ENCODE measurements at places on chromosomes 16 and 17.

GRCh38 chr17:78558181-78558850 is 18.9 kb downstream of the DNAH17 start:
- no peak for DNase-seq

DNA sequence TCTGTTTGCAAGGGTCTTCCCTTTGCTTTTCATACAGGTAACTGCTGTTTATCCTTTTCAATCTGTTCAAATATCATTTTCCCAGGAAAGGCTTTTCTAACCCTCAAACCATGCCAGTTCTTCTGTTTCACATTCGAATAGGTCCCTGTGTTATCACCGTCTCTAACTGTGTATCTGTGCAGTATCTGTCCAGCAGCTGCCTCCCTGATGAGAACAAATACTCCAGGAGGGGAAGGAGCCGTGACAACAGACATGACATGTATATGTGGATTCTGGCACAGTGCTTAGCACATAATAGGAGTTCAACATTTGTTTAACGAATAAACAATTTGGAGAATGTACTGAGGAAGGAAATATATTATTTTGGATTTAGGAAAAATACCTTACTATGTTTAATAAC is 95.7 kb downstream of the STX8 start:
- no peak for DNase-seq

GRCh38 chr16:73396556-73396955 is 348.6 kb upstream of the ZFHX3 start:
- DNase-seq = no peak

DNA sequence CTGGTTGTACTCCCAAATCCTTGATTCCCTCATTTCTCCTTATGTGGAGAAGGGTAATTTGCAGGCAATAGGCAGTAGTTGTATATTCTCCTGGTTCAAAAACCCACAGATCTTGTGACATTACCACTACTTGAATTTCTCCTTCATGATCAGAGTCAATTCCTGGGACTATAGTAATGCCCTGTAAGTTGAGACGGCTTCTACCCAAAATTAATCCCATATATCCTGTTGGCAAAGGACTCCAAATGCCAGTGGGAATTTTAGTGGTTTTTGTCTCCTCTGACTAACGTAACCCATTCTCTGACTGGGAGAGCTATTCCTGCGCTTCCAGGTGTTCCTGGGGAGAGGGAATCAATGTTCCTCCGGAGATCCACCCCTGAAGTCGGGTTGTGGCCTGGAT is 11.6 kb upstream of the ZNF689 start:
- DNase-seq = no peak

DNA sequence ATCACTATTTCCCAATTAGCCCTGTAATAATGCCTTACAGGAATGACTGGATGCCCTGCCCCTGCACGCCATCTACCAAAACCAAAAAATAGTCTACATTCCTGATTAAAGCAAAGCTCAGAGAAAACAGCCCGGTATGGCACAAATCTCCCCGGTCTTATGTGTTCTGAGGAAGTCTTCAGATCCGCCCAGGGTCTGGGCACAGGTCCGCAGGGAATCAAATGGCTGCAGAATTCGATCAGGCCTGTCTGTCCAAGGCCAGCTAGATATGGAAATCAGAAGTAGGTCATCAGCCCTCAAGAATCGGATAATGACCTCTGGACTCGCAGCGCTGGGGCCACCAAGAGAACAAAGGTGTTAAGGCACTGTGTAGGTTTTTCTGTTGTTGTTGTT is 171.0 kb downstream of the ZFHX3 start:
- DNase-seq = no peak

GRCh38 chr17:9897372-9897968 is 7.6 kb downstream of the RCVRN start:
- DNase-seq = no peak

DNA sequence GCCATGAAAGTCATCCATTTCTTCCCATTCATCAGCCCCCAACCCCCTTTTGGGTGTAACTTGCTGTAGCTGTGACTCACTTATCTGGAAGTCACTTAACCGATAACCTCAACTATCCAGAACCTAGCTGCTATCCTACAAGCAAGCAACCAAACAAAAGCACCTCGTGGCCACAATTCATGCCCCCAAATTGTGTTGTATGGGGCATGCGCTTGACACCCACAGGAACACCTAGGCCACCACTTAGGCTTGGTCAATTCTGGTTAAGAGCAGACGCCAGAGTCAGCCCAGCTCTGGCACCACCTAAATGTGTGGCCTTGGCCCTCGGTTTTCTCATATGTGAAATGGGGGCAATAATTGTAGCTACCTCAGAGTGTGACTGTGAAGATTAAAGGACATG is 3.7 kb downstream of the PIK3R5 start:
- no peak for DNase-seq

DNA sequence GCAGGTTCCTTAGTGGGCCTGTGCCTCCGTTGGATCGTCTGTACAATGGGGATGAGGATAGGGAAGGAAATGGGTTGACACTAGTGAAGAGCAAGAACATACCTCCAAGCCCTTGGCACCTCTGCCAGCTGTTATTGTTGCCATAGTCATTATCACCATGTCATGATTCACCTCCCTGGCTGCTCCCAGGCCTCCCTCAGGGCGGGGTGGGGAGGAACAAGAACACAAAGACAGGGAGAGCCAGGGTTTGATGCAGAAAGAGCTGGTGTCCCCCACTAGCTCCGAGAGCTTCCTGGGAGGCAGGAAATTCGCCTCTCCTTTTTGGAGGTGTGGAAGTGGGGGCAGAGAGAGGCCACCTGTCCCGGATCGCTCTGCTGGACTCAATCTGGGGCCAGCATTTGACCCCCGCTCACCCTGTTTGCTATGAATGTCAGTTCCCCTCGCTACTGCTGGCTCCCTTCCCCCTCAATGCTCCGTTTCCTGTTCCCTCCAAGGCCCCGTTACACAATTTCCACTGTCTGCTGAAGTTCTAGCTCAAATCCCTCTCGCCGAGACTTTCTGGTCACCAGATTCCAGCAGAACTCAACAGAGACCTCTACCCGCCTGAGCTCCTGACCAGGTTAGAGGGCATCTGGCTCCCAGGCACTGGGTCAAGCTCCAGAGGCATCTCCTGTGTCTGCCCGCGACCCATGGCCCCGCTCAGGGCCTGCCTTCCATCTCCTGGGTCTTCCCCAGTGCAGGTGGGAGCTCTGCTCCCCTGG is 9.1 kb downstream of the TIMP2 start:
- no peak for DNase-seq

- DNase-seq = peak; percentile 41
Measured at GRCh38 chr16:85424260-85425073, 188.7 kb upstream of the GSE1 start.

- no peak for DNase-seq
Measured at GRCh38 chr17:76086384-76086783, 7.4 kb downstream of the ZACN start.

DNA sequence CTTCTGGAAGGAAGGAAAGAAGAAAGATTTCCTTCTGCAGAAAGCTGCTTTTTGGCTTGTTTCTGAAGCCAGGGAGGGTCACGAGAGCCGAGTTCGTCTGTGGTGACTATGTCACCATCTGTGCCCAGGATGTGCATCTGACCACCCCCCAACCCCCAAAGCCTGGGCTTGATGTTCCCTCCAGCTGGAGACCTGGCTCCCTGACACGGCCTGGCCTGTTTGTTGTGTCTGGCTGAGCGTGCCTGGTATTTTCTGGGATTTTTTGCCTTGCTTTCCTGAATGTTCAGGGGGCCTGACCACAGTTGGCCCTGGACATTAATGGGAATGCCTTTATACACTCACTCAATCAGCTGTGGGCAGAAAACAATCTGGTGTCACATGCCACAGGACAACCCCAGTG is 38.9 kb downstream of the LGALS9 start:
- DNase-seq = no peak

- DNase-seq = no peak
Measured at GRCh38 chr17:48604770-48605329, at the start of gene HOXB6. Gene HOXB6 (minus strand): TSS chr17:48604986. CDS start chr17:48598150, 6,836 bp downstream.

GRCh38 chr16:53905028-53905427 is 201.1 kb downstream of the FTO start:
- no peak for DNase-seq

- no peak for DNase-seq
Measured at GRCh38 chr16:1291576-1291974, 17.9 kb upstream of the UBE2I start.

GRCh38 chr17:17420561-17421269 is 56.1 kb upstream of the MED9 start:
- DNase-seq = no peak

DNA sequence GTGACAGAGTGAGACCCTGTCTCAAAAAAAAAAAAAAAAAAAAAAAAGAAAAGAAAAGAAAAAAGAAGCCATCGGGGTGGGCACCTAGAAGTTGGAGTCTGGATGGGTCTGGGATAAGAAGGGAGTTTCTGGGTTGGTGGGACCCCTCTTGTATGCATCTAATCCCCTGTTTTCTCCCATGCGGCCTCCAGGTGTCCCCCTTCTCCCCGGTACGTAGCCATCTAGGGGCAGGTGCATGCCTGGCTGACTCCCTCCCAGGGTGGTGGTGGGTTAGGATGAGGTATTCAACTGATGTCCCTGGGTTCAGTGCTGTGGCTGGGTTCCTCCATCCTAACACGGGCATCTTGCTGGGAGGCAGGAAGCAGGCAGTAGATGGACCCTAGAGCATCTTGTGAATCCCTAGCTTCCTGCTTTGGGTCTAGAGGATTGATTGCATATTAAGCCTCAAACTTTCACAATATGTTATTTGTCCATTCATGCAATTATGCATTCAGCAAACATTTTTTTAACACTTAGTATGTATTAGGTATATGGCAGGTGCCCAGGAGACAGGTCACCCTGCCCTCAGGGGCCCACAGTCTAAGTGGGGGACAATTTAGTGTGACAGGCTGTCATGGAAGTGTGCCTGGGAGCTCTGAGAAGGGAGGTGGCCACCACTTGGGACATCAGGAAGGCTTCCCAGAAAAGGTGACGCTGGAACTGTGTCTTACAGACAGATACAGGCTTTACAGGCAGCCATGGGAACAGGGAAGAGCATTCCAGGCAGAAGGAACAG is 13.1 kb downstream of the FMNL1 start:
- peak; percentile 58 for DNase-seq

DNA sequence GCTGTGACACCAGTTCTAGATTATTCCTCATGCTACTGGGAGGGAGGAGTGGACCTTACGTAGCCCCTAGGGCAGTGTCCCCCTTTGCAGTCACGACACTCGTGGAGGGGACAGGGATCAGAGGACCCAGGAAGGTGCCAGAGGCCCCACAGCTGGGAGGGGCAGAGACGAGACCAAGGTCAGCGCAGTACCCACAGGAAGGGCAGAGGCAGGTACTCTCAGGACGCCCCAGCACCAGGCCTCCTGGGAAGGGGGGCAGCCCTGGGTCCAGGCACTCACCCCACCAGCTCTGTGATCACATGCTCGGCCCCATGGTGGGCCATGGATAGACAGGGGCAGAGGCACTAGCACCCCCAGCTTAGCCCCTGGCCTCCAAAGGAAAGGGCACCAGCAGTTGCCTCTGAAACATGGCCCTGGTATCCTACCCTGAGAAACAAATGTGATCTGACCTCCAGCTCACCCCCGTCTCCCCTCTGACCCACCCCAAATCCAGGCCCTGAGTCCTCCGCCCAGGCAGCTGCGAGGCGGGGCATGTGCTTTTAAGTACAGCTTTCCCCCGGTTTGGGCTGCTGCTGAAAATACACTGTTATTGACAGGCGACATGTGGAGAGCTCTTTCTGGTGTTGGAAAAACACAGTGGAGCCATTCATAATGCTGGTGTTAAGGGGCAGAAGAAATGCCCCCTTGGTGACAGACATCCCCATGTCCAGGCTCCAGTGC is 361.9 kb downstream of the C16orf95 start:
- no peak for DNase-seq

DNA sequence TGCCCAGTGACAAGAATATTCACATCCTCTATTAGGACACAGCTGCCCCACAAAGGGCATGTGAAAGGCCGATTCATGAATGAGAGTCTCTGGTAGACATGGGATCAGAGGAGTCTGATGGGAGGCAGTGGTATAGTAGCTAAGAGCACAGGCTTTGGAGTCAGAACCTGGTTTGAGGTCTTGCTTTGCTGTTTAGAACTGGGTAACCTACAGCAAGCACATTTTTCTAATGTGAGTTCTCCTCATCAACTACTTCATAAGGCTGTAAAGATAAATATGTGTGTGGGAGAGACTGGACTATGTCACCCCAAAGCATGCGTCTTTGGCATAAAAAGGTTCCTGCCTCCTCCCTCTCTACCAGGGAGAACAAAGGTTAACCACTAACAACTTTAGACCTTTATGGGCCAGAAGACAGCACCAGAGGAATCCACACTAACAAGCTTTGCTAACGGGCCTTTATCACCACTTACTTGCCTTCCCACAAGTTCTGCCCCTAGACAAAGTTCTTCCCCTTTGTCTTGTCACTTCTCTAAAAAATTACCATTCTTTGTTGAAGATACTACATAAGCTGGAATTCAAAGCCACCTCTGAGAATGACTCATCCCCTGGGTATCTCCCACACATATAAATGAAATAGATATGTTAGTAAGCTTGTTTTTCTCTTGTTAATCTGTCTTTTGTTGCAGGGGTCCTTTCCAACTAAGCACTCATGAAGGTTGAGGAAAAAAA is 21.1 kb downstream of the CDR2 start:
- DNase-seq = no peak

- DNase-seq = peak; percentile 77
Measured at GRCh38 chr17:57833179-57833939, 16.5 kb downstream of the MRPS23 start.

- peak; percentile 77 for DNase-seq
Measured at GRCh38 chr16:31427441-31428278, 500 bp downstream of the COX6A2 start.

GRCh38 chr17:50177983-50178834 is 12.4 kb downstream of the SGCA start:
- no peak for DNase-seq

GRCh38 chr17:17033466-17033865 is 8.8 kb upstream of the MPRIP start:
- peak; percentile 5 for DNase-seq

DNA sequence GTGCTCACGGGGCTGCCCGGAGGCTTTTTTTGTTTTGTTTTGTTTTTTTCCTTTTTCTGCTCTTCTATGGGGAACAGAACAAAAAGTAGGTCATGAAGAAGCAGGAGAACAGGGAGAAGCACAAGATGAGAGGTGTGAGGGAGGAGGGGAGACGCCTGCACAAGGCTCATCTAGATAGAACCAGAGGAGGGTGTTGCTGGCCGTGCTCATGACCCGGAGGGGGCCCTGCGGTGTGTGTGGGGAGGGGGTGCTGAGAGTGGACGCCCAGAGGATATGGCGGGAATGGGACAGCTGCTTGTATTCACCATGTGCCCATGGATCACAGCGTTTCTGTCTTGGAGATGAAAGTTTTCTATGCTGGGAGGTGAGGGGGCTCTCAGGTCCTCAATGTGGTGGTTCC is 183.7 kb downstream of the FOXL1 start:
- DNase-seq = no peak

Data from natural killer cell treated with Interleukin-12 subunit alpha and Interleukin-12 subunit beta and Interleukin-15 and Interleukin-18, amount 100 ng/mL, for 72 hours (primary cell).